Kidney tubule cell (primary cell): ENCODE measurements at places on chromosomes 2 and 18.

DNA sequence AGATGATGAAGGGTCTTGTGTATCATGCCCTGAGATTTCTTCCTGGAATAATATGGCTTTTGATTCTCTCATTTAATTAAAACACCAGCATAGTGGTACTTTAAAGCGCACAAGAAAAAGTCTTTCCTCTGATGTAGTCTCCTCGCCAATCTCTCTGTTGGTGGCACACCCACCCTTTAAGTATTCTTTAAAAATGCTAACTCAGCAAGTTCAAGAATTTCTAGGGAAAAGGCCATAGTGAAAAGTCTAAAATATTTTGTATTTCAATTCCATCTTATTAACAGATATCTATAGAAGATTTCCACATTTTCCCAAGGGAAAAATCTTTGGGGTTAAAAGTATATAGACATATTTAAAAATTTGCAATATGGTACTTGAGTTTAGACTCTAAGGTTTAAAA lies 34.7 kb downstream of the ACMSD start:
- DNase-seq, result no peak

GRCh38 chr2:55363636-55364035 lies 56.0 kb downstream of the CCDC88A start:
- DNase-seq, result no peak

DNA sequence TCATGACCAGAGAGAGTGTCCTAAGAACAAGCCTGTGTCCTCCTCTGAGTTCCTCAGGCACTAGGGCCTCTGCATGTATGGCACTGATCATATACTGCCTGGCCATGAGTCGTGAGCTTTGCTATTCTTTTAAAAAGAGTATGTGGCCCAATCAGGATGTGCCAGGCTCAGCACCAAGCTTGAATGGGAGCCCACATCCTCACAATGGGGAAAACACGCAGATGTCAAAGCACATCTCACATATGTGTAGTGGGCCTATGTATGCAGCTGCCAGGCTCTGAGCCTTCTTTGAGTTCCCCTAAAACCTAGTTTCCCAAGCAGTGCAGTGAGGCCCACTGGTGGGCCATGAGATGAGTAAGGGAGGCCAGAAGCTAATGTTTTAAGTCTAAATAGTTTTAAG lies 69.9 kb upstream of the SLC1A4 start:
- no peak for DNase-seq

DNA sequence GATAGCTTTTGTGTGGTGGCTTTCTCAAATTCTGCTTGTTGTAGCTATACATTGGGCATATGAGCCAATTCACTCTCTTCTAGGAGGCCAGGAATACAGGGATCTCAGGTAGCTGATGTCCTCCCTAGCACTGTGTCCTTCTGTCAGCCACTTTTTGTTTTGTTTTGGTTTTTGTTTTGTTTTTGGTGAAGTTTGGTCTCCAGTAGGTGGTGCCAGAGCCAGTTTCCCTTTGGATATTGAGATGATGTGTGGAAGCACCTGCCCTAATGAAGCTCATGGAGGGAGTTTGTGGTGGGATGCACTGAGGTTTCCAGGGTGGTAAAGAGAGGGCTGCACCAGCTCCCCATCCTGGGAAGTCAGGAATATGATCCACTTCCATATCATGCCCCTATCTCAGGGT lies 100.5 kb upstream of the VWC2L start:
- DNase-seq, result peak; percentile 7

DNA sequence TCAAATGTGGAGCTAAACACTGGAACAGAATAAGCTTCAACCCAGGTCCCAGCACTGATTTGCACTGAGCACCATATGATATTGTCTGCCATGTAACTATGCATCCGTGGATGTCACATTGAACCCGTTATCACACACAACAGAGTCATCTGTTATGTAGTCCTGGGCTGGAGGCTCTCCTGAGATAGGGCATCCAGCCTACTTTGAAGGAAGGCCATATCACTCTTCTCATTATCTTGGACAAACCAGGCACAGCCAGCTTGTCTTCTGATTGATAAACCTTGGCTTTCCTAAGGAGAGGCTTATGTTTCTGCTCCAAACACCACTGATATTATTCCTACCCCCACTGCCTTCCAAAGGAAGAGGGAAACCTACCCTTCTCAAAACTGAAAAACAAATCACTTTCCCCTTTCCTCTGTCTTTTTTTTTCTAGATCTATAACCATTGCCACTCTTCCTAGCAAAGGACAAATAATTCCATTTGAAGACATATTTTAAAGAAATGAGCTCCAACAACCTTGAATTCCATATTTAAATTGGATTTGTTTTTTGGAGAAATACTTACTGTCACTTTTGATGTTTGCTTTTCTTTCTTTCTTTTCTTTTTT lies 16.4 kb downstream of the RSAD2 start:
- DNase-seq, result no peak

DNA sequence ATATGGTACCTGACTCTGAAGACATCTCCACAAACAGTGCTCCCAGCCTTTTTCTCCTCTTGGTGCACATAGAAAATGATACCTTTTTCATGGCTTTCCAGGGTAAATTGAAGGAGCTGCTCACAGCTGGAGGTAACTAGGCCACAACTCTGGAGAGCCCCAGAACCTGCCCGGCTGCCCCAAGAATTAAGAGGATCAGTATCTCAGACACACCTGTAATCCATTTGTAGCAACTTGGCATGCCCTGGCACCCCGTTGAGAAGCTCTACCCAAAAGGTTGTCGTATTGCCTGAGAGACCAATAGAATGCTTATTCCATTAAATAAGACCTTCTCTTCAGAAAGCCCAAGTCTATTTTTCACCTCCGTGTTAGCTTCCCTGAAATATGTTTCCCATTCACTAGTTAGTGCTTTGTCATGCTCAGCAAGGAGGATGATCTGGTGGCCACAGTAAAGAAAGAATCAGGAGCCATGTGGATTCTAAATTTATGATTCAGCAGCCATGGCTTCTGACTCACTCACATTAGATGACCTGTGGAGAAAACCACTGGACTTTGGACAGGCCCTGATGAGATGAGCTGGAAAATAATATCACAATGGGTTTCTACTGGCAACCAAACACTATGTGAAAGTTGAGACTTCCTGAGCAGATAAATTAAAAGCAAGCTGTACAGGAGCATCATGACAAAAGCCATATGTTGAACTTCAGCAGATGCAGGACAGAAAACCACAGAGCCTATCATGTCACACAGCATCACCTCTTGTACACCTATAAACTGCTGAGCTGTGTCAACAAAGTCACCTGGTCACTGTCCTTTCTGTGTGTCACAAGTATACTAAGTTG lies 253.3 kb upstream of the OSR1 start:
- peak; percentile 99 for DNase-seq

DNA sequence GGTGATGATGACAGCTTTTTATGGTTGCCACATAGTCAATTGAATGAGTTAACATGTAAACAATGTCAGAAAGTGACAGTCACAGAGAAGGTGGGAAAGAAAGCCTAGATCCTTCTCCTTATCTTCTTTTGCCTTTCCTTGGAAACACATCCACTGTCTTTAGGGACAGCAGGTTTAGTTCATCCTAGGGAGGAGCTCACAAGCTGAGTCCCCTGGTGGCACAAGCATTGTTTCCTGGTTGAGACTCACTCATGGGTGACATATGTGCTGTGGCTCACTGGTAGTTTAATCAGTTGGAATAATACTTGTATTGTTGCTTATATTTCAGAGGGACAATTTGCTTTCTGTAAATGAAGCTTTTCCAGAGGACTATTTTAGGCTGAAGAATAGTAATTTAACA lies 598.5 kb downstream of the CNTNAP5 start:
- peak; percentile 21 for DNase-seq

DNA sequence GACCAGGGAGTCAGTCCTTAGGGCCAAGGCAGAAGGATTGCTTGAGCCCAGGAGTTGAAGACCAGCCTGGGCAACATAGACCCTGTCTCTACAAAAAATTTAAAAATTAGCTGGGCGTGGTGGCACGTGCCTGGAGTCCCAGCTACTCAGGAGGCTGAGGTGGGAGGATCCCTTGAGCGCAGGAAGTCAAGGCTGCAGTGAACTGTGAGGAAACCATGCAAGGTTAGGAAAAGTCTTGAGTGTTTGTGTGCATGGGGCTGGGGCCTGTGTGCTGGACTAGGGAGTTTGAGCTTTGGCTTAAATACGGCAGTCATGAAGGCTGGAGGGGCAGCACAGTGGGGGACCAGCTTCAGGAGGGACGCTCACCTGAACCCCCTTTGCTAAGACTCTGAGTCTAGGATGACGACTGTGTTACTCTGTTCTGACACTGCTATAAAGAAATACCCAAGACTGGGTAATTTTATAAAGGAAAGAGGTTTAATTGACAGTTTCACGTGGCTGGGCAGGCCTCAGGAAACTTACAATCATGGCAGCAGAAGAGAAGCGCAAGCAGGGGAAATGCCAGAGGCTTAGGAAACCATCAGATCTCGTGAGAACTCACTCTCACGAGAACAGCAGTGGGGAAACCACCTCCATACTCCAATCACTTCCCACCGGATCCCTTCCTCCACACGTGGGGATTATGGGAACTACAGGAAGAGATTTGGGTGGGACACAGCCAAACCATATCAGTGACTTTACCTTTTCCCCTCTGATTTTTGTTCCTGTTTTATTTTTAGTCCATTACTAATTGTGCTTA lies 39.4 kb downstream of the GORASP2 start:
- no peak for DNase-seq

DNA sequence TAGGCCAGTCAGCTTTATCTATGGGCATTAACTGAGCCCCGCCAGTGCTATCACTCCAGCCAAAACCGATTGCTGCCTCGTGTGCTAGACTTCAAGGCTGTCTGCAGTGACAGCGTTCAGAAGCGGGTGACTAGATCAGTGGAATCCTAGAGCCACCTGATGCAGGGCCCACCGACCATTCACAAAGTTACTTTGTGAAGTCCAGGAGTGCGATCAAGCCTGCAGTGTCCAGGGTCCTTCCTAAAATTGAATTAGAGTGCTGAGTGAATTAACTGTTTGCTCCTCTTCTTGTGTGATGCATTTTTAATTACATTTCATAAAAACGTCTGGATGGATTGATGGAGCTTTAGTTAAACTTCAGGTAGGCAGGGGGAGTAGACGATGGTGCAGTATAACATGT lies 13.9 kb downstream of the PCARE start:
- DNase-seq, result no peak

- DNase-seq, result no peak
Observed at GRCh38 chr2:109379507-109379906, 234.3 kb downstream of the SEPTIN10 start.

GRCh38 chr2:241218131-241219029 lies 29.9 kb downstream of the ANO7 start:
- peak; percentile 72 for DNase-seq

DNA sequence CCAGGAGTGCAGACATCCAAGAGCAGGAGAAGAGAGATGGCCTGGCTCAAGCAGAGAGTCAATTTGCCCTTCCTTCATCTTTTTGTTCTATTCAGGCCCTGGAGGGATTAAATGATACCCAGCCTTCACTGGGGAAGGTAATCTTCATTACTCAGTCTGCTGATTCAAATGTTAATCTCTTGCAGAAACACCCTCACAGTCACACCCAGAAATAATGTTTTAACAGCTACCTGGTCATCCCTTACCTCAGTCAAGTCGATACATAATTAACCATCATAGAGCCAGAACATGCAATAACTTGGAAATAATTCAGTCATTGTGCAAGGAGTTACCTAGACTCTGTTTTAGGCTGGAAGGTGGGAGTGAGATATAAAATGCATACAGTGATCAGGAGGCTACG lies 163.7 kb upstream of the TNP1 start:
- no peak for DNase-seq

DNA sequence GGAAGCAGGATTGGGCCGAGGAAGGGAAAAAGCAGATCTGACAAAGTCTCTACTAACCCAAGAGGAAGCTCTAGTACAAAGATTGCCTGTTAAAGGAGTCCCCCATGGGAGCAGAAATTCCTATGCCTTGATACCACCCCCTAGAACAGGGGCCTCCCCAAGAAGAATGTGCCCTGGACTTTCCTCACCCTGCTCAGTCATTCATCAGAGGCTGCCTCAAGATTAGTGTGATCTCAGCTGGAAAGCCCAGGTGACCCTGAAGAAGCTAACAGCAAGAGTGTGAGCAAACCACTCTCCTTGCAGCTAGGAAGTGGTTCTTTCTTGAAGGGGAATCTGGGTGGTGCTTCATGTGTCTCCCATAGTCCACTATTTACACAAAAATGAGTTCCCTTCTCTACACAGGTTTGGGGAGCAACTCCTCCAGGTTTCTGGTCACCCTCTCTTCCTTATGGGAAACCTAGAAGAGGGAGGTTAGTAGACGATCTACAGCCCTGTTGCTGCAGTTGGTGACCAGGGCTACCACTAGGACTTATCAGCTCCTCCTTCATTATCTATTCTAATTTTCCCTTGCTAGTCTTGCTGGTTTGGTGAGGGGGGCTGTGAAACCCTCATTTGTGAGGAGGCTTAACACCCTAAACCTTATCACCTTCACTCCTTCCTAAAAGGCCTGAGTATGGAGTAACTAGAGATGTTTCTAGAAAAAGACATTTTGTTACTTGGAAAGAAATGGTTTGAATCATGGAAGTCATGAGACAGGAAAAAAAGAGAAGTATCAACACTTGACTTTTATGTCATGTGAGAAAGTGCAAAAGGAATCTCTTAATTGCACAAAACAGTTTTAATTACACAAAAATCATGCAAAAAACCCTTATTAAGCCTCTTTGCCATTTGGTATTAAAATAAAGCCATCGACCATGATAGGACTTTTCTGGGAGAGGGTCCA lies 2.9 kb upstream of the WDR7 start:
- DNase-seq, result no peak

GRCh38 chr2:43009448-43009847 lies 217.0 kb downstream of the ZFP36L2 start:
- DNase-seq, result no peak

DNA sequence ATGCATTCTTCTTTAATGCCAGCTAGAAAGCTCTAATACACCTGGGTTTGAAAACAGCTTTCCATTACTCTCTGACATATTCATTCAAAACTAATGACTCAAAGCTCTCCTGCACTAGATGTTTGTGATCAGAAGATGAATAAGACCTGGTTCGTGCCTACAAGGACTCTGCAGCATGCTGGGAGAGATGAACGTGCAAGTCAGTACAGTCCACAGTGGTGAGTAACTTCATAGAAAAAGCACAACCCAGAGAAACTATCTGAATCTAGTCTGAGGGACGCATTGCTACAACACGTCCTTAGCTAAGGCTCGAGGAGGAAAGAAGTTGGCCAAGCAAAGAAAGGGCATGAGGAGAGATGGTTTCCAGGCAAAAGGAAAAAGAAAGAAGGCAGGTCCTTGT lies 234.3 kb downstream of the OSR1 start:
- peak; percentile 84 for DNase-seq

GRCh38 chr18:46480226-46480625 lies 176.8 kb downstream of the LOXHD1 start:
- no peak for DNase-seq

- DNase-seq, result peak; percentile 3
Observed at GRCh38 chr2:16584824-16585540, 80.7 kb downstream of the CYRIA start.

GRCh38 chr18:27728659-27729058 lies 448.3 kb downstream of the CDH2 start:
- DNase-seq, result peak; percentile 26

DNA sequence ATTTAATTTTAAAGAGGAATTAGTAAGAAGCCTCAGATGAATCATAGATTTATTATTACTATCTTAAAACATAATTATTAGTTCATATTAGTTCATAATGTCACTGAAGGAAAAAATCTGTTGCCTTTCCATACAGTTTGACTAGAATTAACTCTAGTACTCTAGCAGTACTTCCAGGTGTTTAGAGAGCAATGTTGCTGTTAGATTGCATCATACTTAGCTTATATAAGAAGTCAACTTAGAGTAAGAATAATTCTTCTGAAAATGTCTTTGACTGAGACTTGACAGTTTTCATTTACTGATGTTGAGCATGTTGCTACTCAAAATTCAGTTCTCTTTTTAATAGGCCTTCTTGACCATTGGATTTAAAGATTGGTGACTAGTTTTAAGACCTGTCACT lies 4.7 kb downstream of the RAB3GAP1 start:
- DNase-seq, result no peak

- DNase-seq, result no peak
Observed at GRCh38 chr18:77091366-77091765, 41.2 kb downstream of the MBP start.
